Activated B cell treated with CpG ODN at 0.5 μM for 24 hours (primary cell): ENCODE measurements at places on chromosomes 5 and 9. TPM values are rescaled to one million over a fixed set of nuclear protein-coding genes. Genes with fewer than 3 reads are reported as not detected.

The TRPM3 gene
- total RNA-seq = not detected in 2 replicates

The FAM163B gene
- not detected in 2 replicates for total RNA-seq

The UBE2QL1 gene
- total RNA-seq = 1.2 and 1.3 TPM in 2 replicates

The ABO gene
- total RNA-seq = not detected in 2 replicates

The BTNL8 gene
- total RNA-seq = not detected in 2 replicates

The CATSPER3 gene
- total RNA-seq = 0.95 and 0.98 TPM in 2 replicates

The TMEFF1 gene
- total RNA-seq = 0.29 TPM in 1 of 2 replicates, not detected in the other

The SPINK5 gene
- total RNA-seq = not detected in 2 replicates

The NDOR1 gene
- total RNA-seq = 27.5 and 38.7 TPM in 2 replicates

The IL4 gene
- total RNA-seq = not detected in 2 replicates

The IFNA13 gene
- not detected in 2 replicates for total RNA-seq

The SPDL1 gene
- total RNA-seq = 13.3 and 20.6 TPM in 2 replicates

The PCA3 gene
- total RNA-seq = not detected in 2 replicates

The SLC36A2 gene
- not detected in 2 replicates for total RNA-seq

The ANKRD18A gene
- total RNA-seq = not detected in 2 replicates

The JADE2 gene
- 218 and 225 TPM in 2 replicates for total RNA-seq

The PTGS1 gene
- 8.9 and 9.4 TPM in 2 replicates for total RNA-seq

The GFRA3 gene
- not detected in 2 replicates for total RNA-seq

The FOXD4L5 gene
- 0.49 and 0.75 TPM in 2 replicates for total RNA-seq

The GABRA6 gene
- not detected in 2 replicates for total RNA-seq

The C9 gene
- not detected in 2 replicates for total RNA-seq

The GFI1B gene
- 0.07 and 0.38 TPM in 2 replicates for total RNA-seq

The IL9 gene
- not detected in 2 replicates for total RNA-seq

The ARHGEF28 gene
- total RNA-seq = not detected in 2 replicates

The HMGXB3 gene
- 28.5 and 36.8 TPM in 2 replicates for total RNA-seq
